Stimulated activated CD4-positive, alpha-beta T cell treated with anti-CD3 and anti-CD28 coated beads, Interleukin-1b, Interleukin-23, amount 100 ng/mL, for 4 hours (primary cell): ENCODE measurements at places on chromosomes 2 and 18.

- DNase-seq = no peak
Observed at GRCh38 chr2:86300496-86300895, 36.9 kb downstream of the REEP1 start.

- DNase-seq = no peak
Observed at GRCh38 chr2:168136392-168136977, 110.9 kb downstream of the STK39 start.

- DNase-seq = no peak
Observed at GRCh38 chr2:237717366-237718276, 81.0 kb upstream of the RBM44 start.

GRCh38 chr18:13139885-13140450 lies 78.6 kb upstream of the LDLRAD4 start:
- DNase-seq = no peak

DNA sequence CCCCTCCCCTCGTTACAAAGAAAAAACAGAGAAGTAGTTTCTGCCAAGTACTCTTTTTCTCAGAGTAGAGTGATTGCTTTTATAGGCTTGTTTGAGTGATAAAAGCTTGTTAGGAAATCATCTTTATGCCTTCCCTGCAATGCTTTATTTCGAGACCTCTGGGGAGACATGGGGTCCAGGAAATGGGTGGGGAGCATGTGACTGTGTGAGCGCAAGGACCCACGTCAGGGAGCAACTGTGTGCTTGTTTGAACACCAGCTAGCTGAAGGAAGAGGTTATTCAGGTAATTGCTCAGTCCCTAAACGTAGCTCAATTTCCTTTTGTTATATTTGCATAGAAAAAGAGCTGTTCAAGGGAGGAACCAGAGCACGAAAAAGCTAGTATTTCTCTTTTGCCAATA lies 187.3 kb downstream of the FAM210A start:
- DNase-seq = no peak

DNA sequence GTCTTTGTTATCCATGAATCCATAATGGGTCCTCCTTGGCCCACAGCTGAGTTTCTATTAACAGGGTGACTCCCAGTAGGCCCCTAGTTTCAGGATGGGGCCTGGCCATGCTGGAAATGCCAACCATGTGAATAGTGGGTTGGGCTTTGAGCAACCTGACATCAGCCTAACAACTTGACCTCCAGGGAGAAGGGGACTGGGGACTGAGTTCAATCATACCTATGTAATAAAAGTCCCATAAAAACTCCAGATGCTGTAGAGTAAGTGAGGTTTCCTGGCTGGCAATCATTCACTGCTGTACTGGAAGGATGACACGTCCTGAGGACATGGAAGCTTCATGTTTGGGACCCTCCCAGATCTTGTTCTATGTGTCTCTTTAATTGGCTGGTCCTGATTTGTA lies 7.9 kb downstream of the REV1 start:
- DNase-seq = no peak

- DNase-seq = no peak
Observed at GRCh38 chr2:124879640-124880039, 854.6 kb downstream of the CNTNAP5 start.

- DNase-seq = no peak
Observed at GRCh38 chr2:73285159-73285739, 971 bp upstream of the FBXO41 start.

DNA sequence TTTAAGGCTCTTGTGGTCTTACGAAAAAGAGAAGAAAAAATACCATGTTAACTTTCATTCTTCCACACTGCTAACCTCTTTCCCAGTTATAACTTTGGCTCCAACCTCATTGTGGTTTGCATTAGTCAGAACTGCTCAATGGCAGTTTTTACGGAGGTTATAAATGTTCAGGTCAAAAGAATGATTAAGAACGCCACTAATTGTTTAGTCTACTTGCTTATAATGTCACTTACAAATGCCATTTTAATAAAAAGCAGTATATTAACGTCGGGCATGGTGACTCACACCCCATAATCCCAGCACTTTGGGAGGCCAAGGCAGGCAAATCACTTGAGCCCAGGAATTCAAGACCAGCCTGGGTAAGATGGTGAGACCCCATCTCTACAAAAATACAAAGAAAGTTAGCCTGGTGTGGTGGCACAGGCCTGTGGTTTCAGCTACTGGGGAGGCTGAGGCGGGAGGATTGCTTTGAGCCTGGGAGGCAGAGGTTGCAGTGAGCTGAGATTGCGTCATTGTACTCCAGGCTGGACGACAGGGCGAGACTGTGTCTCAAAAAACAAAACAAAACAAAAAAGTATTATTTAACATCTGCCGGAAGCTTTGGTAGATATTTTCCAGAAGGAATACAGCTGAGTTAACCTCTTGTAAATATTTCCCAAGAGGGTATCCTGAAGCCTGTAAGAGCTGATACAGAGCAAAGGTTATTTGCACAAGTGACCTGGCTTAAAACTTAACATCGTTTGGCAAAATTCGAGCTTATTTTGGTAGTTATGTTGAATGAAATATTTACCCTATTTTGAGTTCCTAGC lies 5.1 kb downstream of the AGPS start:
- DNase-seq = no peak

GRCh38 chr2:229162015-229162414 lies 109.1 kb downstream of the PID1 start:
- DNase-seq = no peak

DNA sequence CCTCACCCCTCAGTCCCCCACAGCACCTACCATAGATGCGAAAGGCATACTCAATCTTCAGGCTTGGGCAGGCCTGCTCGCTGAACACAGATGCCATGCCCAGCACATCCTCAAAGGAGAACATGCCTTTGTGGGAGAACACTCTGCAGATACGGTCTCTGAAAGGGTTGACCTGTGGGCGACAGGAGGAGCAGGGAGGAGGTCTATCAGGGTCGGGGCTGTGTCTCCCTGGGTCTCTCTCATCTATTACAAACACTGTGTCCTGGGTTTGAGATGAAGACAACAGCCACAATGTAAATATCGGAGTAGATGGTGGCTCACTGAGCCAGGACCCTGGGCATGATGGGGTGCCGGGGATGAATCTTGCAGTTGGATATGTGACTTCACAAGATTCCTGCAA lies 46.0 kb downstream of the CIB4 start:
- DNase-seq = no peak

DNA sequence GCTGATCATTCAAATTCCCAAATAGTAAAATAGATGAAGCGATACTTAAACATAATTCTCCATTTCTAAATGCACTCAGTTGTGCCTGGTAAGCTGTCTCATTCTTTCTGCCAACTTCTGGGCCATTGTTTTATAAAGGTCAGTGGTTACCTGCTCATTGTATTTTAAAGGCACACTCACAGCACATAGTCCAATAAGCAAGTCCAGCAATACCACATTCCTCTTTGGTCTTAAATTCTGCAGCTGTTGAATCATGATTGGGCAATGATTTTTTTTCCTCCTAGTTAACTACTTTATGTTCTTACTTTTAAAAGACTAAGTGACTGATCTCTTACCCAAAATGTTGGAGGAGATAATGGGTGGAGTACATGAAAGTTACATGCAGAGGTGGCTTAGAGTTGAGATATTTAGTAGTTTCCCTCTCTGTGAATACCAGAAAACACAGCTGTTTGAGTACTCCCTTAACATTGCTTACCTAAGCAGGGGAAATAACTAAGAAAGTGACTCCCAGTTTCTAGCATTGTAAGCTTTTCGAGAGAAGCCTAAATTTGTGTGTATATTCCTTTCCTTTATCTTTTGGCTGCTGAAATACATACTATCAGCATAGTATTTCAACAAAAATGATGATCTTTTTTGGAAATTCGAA lies 220.7 kb downstream of the CAMKMT start:
- DNase-seq = no peak

DNA sequence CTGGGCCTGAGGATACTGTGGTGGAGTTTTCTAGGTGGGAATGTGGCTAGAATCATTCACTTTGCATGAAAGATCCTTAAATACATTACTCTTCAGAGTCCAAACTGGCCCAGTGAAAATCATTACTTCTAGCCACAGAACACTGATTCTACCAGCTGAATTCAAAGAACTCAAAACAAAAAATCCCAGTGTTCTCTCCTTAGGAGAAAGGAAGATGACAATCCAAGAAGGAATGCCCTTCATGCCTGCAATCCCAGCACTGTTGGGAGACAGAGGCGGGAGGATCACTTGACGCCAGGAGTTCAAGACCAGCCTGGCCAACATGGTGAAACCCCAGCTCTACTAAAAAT lies 35.2 kb downstream of the FAM228A start:
- no peak for DNase-seq

GRCh38 chr18:58788971-58789875 lies 75.5 kb upstream of the ZNF532 start:
- DNase-seq = no peak

DNA sequence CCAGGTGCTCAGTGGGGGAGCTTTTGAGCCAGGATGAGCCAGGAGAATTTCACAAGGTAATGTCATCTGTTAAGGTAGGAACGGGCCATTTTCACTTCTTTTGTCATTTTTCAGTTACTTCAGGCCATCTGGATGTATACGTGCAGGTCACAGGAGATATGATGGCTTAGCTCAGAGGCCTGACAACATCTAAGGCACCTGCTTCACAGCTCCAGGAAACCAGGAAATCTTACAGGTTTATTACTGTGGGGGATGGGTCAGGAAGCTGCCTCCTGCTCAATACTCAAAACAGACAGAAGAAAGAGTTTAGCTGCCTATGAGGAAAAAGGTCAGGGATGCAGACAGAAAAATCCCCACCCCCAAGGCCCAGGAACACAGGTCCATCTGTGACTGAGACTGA lies 364.3 kb upstream of the LRP1B start:
- no peak for DNase-seq

DNA sequence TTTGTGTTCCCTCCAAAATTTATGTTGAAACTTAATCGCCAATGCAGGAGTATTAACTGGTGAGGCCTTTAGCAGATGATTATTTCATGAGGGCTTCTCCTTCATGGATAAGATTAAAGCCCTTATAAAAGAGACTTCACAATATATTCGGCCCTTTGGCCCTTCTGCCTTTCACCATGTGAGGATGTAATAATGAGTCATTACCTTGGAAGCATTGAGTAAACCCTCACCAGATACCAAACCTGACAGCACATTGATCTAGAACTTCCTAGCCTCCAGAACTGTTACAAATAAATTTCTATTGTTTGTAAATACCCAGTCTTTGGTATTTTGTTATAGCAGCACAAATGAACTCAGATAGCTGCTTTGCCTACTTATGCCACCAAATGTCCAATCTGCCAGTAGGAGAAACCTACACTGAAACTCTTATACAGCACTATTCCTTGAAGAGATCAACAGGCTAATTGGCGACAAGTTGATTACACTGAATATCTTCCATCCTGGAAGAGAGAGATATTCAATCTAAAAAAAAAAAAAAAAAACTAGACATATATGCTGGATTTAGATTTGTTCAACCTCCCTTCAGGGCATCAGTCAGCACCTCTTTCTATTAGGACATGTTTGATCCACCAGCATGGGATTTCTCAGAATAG lies 125.9 kb upstream of the COL5A2 start:
- DNase-seq = no peak

- no peak for DNase-seq
Observed at GRCh38 chr2:114553027-114553426, 110.6 kb downstream of the DPP10 start.

GRCh38 chr2:168852481-168852880 lies 37.7 kb downstream of the SPC25 start:
- DNase-seq = no peak

DNA sequence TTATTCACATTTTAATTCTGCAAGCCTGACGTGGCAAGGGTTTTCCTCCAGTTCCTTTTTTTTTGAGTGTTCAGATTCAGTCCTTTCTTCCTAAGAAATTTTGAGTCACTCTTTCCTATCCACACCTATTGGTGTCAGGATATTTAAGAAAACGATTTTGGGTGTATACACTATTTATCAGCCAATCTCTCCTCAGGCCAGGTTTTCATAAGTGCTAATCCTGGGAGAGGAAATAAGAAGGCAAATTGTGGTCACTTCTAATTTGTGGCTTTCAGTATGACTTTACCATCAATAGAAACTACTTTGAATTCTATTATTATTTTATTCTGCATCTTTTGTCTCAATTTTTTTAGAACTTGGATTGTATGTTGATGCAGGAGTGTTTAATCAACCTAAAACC lies 174.4 kb downstream of the DSEL start:
- DNase-seq = no peak

GRCh38 chr2:39510140-39510539 lies 73.1 kb upstream of the MAP4K3 start:
- DNase-seq = no peak

GRCh38 chr2:216880509-216881184 lies 20.8 kb upstream of the TNP1 start:
- DNase-seq = no peak

DNA sequence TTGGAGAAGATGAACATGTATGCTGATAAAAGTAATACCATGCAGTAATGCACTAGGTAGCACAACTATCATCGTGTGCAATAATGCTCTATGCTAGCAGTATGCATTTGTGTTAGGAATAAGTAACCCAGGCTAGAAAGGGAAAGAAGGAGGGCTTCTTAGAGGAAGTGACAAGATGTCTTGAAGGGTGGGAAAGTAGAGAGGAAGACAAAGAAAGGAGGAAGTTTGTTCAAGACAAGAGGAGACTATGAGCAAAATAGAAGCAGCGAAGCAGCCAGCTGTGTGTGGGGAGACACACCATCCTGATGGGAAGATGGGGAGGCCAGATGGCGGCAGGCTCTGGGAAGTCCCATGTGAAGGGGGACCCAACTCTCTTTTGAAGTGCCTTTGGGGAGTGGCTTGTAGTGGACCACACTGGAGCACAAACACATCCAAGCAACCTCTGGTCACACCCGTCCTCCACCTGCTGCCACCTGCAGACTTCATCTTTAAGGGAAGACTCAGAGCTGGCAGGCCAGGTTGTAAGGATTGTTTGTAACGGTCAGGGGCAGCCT lies 39.9 kb upstream of the INHBB start:
- no peak for DNase-seq

GRCh38 chr2:210428393-210429179 lies 48.0 kb downstream of the LANCL1 start:
- DNase-seq = no peak

- DNase-seq = no peak
Observed at GRCh38 chr2:10165282-10165681, 42.7 kb downstream of the RRM2 start.

- DNase-seq = no peak
Observed at GRCh38 chr2:151395509-151396374, 14.0 kb upstream of the RIF1 start.
